ENCODE measurements at places on chromosomes 6 and 20. TPM values are rescaled to one million over a fixed set of nuclear protein-coding genes. Genes with fewer than 3 reads are reported as not detected.

- no peaks in the 10 kb centered on the region for H3K36me3 ChIP-seq
- H3K4me1 ChIP-seq: no peaks in the 10 kb centered on the region
- H3K27ac ChIP-seq: no peak overlapping the region
- H3K4me3 ChIP-seq: no peak overlapping the region
- no peak for DNase-seq
Observed at GRCh38 chr6:10310826-10311225, 104.0 kb downstream of the TFAP2A start.

The PEX3 gene
- total RNA-seq: 46.6 TPM

- no peak overlapping the region for H3K27ac ChIP-seq
- DNase-seq: no peak
- H3K27me3 ChIP-seq: no peaks in the 10 kb centered on the region
- no peak overlapping the region for H3K4me3 ChIP-seq
- H3K36me3 ChIP-seq: peaks cover 2% of the 10 kb centered on the region
Observed at GRCh38 chr20:38957235-38957876, 4.8 kb upstream of the DHX35 start.

DNA sequence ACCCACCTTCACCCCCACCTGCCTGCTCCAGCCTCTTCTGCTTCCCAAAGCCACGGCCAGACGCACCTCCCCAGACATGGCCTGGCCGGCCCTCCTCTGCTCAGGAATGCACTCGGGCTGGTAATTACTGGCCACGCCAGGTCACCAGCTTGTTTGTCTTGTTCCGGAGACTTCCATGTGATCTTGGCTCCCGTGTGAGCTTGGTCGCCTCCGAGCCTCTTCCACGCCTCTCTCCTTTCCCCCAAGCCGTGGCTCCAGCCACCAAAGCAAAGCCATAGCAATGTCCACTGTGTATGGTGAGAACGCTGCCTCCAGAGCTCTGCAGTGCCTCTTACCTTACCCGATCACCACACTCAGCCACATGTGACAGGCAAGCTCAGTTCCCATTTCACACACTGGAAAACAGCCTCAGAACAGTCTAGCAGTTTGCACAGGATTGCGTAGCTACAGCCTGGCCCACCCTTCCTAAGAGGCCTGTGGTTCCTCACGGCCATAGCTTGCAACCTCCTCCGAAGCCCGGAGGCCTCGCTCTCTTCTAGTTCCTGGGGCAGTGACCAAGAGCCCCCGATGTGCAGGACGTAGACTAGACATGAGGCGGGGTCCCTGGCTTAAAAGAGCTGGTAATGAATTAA, 48.1 kb upstream of the AFDN start:
- no peak overlapping the region for H3K4me3 ChIP-seq
- peak overlapping the region; percentile 37 for H3K27ac ChIP-seq
- H3K36me3 ChIP-seq: no peaks in the 10 kb centered on the region
- peak; percentile 73 for DNase-seq

The DEFB124 gene
- not detected for total RNA-seq

The RIPPLY2 gene
- total RNA-seq: not detected

DNA sequence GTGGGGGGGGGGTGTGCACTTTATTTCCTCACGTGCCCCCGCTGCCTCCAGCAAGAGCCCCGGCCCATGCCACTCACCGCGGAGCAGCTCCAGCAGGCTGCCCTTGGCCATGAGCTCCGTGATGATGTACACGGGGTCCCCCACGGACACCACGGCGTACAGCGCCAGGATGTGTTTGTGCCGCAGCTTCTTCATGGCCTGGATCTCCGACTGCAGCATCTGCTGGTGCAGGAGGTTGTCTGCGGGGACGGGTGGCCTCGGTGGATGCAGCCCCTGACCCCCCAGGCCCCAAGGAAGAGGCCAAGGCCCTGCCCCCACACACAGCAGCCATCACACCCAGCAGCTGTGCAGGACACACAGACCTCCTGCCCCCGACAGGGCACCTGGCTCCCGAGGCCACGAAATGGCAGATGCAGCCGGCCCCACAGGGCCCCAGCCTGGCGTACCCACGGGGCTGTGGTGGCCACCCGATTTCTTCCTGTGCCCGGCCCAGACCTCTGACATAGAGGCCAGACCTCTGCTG, 4.7 kb downstream of the PTK6 start:
- no peak overlapping the region for H3K27ac ChIP-seq
- no peaks in the 10 kb centered on the region for H3K27me3 ChIP-seq
- peaks cover 35% of the 10 kb centered on the region for H3K4me1 ChIP-seq
- H3K4me3 ChIP-seq: no peak overlapping the region

The APCDD1L gene
- not detected for total RNA-seq

GRCh38 chr6:97917369-97917768, 634.4 kb upstream of the MMS22L start:
- H3K4me1 ChIP-seq: no peaks in the 10 kb centered on the region
- no peaks in the 10 kb centered on the region for H3K36me3 ChIP-seq
- no peak overlapping the region for H3K27ac ChIP-seq
- DNase-seq: no peak
- no peak overlapping the region for H3K4me3 ChIP-seq

- no peaks in the 10 kb centered on the region for H3K36me3 ChIP-seq
- H3K4me1 ChIP-seq: no peaks in the 10 kb centered on the region
- no peak for DNase-seq
- no peak overlapping the region for H3K4me3 ChIP-seq
Observed at GRCh38 chr6:101918471-101918870, 525.0 kb downstream of the GRIK2 start.

DNA sequence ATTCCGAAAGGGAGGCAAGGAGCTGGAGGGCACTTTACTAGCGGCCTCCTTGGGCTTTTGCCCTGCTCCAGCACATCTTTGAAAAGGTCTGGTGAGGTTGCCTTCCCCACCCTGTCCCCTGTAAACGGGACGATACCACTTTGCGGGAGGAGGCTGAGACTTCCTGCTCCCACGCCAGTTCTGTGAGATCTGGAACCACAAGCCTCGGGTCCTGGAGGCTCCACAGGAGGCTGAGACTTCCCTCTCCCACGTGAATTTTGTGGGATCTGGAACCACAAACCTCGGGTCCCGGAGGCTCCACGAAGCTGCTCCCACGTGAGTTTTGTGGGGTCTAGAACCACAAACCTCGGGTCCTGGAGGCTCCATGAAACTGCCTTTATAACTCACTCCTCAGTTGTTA, 209.3 kb downstream of the DLL1 start:
- H3K36me3 ChIP-seq: no peaks in the 10 kb centered on the region
- H3K4me1 ChIP-seq: no peaks in the 10 kb centered on the region
- H3K27ac ChIP-seq: no peak overlapping the region
- H3K4me3 ChIP-seq: no peak overlapping the region

- no peaks in the 10 kb centered on the region for H3K4me1 ChIP-seq
- DNase-seq: no peak
- no peak overlapping the region for H3K4me3 ChIP-seq
- no peaks in the 10 kb centered on the region for H3K36me3 ChIP-seq
Observed at GRCh38 chr6:45710304-45710821, 305.3 kb downstream of the CLIC5 start.

- no peaks in the 10 kb centered on the region for H3K36me3 ChIP-seq
- H3K27me3 ChIP-seq: no peaks in the 10 kb centered on the region
- no peak for DNase-seq
- no peak overlapping the region for H3K4me3 ChIP-seq
- no peak overlapping the region for H3K27ac ChIP-seq
Observed at GRCh38 chr6:97114645-97115044, 168.4 kb downstream of the MMS22L start.

GRCh38 chr6:25389471-25389870, 110.3 kb downstream of the CARMIL1 start:
- no peaks in the 10 kb centered on the region for H3K36me3 ChIP-seq
- H3K27me3 ChIP-seq: no peaks in the 10 kb centered on the region
- H3K27ac ChIP-seq: no peak overlapping the region
- no peak overlapping the region for H3K4me3 ChIP-seq
- DNase-seq: no peak

- no peak overlapping the region for H3K4me3 ChIP-seq
- H3K27me3 ChIP-seq: no peaks in the 10 kb centered on the region
- H3K36me3 ChIP-seq: no peaks in the 10 kb centered on the region
- no peaks in the 10 kb centered on the region for H3K4me1 ChIP-seq
Observed at GRCh38 chr6:147157930-147158329, 46.3 kb upstream of the STXBP5 start.

DNA sequence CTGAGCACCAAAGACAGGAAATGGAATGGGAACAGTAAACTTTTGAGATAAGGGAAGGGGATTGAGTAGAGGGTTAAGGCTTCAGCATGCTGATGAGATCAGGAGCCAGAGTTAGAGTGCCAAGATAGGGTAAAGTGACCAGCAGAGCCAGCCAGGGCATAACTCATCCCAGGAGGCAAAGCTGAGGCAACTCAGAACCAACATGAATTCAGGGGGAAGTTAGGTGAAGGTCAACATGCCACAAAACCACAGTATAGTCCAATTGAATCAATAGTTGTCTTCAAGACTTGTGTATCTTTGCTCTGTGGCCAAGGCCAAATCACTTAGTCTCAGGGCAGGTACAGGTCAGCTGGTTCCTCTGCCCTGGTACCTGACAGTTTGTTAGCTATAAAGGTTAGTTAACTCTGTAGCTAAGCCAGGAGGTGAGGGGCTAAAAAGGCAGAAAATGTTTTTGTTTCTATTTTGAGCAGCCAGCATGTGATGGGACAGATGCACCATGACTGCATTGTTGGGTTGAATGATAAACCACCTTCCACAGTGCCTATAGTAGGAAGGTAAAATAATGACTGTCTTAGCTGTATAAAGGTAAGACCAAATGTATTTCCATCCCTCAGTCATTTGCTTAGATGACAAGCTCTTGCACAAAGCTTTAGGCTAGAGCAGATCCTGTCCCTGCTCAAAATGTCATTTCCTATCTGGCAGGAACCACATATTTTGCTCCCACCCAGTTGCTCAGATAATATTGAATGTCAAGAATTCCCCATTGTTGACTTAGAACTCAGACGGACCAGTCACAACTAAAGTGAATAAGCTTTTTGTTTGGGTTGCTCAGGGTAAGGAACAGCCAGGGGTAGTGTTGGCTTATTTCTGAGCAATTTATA, 15.8 kb downstream of the RNF8 start:
- H3K4me3 ChIP-seq: no peak overlapping the region
- no peaks in the 10 kb centered on the region for H3K27me3 ChIP-seq

DNA sequence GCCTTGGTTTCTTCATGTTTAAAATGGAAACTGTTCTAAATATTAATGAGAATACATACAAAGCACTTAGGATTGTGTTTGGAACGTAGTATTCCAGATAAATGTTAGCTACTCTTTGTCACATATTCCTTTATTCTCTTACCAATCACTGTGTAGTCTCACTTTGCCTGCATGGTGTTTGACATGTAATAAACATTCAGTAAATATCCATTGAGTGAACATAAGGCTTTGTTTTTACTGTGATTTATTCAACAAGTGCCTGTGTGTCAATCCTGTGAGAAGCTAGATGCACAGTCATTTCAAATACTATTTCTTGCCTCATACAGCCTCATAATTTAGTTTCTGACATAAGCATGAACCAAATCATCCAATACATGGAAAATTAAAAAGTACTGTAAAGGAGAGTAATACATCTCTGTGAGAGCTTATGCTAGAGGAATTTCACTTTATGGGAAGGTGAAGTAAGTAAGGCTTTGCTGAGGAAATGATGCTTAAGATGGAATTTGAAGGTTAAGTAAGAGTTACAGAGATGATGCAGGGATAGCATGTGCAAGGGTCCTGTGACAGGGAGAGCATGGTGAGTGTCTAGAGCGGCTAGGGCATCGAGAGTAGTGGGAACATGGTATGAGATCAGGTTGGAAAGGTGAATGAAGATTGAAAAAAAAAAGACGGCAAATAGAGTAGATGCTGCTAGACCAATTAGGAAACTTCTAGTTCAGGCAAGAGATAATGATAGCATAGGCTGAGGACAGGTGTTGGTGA, 14.7 kb downstream of the PM20D2 start:
- H3K4me1 ChIP-seq: no peaks in the 10 kb centered on the region
- no peak overlapping the region for H3K27ac ChIP-seq
- no peaks in the 10 kb centered on the region for H3K36me3 ChIP-seq
- H3K4me3 ChIP-seq: no peak overlapping the region
- no peak for DNase-seq
- H3K27me3 ChIP-seq: no peaks in the 10 kb centered on the region

DNA sequence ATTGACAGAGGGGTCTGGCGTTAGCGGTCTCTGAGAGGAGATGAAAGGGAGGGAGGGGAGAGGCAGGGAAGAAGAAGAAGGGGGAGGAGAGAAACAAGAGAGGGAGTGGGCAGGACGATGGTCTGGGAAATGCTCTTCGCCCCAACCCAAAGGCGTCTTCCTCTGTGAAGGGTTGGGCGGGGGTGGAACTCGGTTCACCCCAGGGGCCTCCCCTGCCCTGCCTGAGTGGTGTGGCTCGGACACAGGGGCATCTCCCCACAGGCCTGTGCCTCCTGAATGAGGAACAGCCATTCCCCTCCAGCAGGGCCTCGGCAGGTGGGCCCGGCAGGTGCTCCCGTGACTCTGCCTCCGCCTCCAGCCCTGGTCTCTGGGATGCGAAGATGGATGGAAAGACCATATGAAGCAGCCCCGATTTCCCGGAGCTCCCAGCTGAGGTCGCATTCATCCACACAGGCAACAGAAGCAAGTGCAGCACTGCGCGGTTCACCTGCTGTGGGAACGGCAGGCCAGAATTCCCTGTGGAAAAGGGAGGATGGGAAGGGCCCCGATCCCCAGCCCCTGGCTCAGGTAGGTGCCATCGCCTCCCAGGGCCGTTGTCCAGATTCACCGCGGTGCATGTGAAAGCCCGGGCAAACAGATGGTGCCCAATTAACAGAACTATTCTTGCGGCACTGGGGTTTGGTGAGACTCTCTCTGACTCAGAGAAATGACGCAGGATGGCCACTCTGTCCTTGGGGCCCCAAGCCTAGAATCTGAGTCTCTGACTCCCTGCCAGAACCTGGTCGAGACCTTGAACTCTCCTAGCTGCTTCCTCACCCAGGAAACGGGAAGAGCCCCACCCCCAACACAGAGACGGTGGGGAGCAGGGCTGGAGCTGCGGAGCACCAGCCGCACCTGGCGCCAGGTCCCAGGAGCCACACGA, 29.4 kb upstream of the RPS6KA2 start:
- H3K27ac ChIP-seq: no peak overlapping the region
- H3K4me1 ChIP-seq: no peaks in the 10 kb centered on the region
- H3K4me3 ChIP-seq: no peak overlapping the region
- H3K36me3 ChIP-seq: no peaks in the 10 kb centered on the region
- no peak for DNase-seq

GRCh38 chr20:61886721-61887595, 178.7 kb downstream of the TAF4 start:
- H3K27ac ChIP-seq: no peak overlapping the region
- no peaks in the 10 kb centered on the region for H3K36me3 ChIP-seq
- no peaks in the 10 kb centered on the region for H3K4me1 ChIP-seq
- no peak overlapping the region for H3K4me3 ChIP-seq

The RING1 gene
- 32.0 TPM for total RNA-seq

The RNF182 gene
- total RNA-seq: 0.39 TPM

Measured in Caco-2 (cell line).